NCI-H1417 (cell line): ENCODE measurements at places on chromosomes 2 and 18.

DNA sequence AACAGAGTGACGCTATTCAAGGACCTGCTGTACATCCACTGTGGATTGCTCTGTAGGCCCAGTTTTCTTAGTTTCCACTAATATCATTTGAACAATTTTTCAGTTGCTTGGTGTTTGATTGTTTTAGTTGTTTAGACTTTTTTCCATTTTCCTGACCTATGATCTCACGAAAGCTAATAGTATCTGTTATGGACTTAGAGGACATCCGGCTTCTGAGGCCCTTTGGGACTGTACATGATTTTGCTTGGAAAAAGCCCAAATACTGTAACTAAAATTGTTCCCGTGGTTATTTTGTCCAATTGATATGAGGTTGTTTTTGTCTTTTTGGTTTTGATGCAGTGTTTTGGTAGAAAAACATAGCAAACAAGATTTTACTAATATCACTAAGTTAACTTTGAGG, 174.6 kb downstream of the PLCL1 start:
- DNase-seq: no peak

DNA sequence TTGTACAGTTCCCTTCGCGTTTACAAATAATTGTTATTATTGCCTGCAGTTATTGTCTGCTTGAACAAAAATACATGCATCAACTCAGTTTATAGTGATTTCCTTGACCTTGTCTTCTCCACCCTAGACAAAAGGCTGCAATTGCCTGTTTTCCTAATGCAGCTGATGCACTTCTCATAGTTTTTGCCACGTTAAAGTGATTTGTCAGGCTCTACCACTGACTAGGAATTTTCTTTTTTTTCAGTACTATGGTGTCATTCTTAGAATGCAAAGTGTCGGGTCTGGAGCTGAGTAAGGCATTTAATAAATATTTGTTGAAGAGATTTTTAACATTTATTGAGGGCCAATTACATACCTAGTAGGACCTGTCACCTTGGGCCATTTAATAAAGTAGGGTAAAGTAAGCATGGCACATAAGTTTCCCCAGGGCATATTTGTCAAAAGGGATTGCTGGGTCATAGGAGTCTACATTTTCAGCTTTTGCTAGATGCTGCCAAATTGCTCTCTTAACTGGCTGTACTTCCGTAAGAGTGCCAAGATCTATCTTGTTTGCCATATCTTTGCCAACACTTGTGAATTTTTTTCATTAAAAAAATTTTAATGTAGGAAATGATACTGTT, 24.1 kb downstream of the ACSL3 start:
- no peak for DNase-seq

DNA sequence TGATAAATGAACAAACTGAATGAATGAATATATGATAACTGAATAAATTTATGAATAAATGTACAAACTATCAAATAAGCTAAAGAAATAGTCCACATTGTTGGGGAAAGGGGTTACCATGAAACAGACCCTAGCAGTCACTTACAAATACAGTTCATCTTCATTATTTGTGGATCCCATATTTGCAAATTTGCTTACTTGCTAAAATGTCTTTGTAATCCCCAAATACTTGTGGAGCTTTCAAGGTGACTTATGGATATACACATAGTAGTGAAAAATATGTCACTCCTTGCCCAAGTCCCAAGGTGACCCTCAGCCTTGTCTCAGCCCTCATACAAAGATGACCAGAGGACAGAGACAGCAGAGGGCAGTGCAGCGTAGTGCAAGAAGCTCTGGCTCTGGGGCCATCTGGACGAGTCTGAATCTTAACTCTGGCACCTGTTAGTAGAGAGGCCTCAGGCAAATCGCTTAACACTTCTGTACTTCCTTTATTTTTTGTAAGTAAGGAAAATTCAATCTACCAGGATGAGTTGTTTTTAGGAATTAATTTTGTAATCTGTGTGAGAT, 3.1 kb downstream of the PAIP2B start:
- peak; percentile 4 for DNase-seq

DNA sequence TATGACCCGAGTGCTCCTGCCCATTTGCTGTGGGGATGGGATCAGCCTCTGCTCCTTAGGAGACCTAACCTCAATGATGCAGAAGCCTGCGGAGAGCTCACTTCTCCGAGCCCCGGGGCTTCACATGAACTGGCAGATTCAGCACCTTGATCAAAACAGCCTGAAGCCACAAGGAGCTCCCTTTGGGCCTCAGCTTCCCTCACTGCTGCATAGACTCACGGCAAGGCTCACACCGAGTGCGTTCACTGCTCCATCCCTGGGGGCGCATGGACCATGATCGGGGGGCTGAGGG, 33.0 kb downstream of the CRACDL start:
- no peak for DNase-seq

DNA sequence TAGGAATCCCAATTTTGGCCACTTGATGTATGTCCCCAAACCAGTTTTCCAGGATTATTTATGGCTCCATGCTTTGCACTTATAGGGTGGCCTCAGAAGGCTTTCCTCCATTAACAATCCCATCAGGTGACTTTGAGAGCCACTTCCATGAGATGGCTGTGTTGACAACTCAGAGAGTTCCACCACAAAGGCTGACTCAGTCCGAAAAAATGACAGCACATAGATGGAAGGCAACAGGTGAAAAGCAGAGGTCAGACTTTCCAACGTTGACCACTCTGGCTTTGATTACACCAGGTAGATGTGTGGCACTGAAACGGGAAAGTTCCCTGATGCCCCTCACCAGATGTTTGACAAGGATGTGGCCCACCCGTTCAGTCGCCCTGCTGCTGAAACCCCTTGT, 431.4 kb upstream of the TNP1 start:
- no peak for DNase-seq

- DNase-seq: no peak
These were observed 92.2 kb upstream of the ITGB6 start for GRCh38 chr2:160292225-160292624.

DNA sequence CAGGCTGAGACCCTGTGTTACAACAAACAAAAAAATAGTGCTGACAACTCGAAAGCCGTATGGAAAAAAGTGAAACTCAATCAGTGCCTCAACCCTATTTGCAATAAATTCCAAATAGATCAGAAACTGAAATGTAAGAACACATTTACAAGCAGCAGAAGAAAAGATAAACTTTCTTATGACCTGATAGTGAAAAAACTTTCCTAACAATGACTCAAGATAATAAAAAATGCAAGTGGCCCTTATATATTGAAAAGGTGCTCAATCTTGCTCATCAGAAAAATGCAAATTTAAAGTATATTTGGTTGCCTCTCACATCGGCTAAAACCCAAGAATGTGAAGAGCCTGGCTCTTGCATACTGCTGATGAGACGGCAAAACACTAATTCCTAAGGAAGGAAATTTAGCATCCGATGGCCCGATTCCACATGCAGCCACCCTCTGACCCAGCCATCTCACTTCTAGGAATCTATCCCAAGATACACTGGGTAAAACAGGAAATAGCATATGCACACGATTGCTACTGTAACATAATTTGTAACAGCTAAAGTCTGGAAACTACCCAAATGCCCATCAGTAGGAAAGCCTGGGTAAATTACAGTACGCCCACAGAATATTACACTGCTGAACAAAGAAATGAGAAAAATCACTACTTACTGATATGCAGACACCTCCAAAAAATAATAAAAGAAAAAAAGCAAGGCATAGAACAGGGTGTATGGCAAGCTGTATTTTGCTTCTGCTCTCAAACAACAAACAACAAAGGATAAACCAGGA, 56.8 kb downstream of the HDLBP start:
- no peak for DNase-seq

DNA sequence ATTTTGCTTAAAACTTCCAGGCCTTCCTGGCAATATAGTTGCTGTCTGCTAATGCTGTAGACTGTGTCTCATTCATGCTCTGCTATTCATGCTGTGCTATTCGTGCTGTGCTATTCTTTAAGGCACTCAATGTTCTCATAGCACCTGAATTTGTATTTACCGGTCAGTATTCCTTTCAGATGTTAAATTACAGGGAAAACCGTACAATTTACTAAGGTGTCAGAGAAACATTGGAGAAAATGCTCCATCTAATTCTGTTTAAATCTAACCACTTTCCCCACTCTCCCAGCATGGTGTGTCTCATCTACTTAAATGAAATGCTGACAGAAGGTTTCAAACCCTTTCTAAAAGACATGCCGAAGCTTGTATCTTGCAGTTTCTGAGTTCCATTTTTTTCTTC, 25.0 kb downstream of the FAM171B start:
- no peak for DNase-seq

GRCh38 chr18:24964216-24964615, 387.8 kb downstream of the ZNF521 start:
- DNase-seq: no peak

DNA sequence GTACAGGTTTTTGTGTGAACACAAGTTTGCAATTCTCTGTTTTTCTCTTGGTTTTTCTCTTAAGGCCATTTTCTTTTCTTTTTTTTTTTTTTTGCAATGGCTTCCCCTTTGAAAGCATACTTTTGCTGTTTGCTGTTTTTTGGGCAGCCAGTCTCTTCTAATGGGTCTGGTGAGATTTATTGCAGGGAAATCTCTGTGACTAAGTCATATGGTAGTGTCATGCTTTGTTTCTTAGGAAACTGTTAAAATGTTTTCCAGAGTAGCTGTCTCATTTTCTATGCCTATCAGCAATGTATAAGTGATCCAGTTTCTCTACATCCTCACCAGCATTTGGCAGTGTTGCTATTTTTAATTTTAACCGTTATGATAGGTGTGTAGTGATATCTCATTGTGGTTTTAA, 27.9 kb upstream of the CDCA7 start:
- DNase-seq: no peak

- no peak for DNase-seq
These were observed 78.9 kb downstream of the ZBTB7C start for GRCh38 chr18:48330016-48330991.

DNA sequence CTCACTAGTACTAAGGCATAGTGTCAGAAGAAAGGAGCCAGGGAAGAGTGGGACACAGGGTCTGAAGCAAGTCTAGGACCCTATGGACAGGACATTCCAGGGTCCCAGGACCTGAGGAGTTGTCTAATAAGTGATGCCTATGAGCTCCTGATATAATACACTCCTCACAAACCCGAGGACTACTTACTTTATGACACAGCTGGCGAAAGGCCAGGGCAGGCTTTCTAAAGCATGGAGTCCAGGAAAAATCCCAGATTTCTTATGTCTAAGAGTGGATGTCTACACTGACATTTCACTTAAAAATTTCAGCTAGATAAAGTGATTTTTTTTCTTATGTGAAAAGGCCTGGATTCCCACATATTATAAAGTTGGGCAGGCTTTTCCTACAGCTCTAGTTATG, 502.2 kb upstream of the SETBP1 start:
- DNase-seq: no peak

DNA sequence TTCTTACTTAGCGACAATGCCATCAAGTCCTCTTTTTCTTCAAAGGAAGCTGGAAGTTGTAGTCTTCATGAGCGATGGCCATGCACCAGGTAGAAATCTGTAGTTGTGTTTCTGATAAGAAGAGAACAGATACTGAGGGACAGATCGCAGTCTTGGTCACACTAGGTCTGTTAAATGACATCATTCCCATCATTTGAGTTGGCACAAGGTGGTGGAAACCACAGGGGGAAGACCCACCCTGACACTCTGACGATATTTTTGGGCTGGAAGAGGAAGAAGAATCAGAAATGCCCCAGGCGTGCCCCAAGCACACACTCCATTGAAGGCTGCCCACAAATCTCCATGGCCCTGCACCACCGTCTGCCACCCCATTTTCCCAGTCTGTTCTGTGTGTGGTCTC, 89.0 kb upstream of the BOD1L2 start:
- no peak for DNase-seq

- DNase-seq: no peak
These were observed 6.9 kb upstream of the RND3 start for GRCh38 chr2:150494234-150494945.

DNA sequence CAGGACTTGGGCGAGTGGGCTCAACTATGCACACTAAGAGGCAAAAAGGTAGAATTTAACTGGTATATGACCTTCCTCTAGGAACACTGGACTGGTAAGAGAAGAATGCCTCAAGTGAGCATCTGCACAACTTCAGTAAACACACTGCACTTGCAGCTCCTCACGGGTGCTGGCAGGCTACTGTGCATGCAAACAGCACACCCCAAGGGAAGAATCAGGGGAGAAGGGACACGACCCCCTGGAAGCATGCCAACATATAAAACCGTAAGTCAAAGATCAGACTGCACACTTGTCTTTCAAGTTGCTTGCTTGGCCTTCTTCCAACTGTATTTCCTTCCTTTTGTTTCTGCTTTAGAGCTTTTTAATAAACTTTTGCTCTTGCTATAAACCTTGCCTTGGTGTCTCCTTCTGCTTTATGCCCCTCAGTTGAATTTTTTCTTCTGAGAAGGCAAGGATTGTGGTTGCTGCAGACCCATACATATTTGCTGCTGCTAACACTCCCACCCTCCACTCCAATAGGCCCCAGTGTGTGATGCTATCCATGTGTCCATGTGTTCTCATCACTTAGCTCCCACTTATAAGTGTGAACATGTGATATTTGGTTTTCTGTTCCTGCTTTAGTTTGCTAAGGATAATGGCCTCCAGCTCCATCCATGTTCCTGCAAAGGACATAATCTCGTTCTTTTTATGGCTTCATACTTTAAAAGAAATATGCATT, 263.7 kb upstream of the SPOPL start:
- peak; percentile 15 for DNase-seq

DNA sequence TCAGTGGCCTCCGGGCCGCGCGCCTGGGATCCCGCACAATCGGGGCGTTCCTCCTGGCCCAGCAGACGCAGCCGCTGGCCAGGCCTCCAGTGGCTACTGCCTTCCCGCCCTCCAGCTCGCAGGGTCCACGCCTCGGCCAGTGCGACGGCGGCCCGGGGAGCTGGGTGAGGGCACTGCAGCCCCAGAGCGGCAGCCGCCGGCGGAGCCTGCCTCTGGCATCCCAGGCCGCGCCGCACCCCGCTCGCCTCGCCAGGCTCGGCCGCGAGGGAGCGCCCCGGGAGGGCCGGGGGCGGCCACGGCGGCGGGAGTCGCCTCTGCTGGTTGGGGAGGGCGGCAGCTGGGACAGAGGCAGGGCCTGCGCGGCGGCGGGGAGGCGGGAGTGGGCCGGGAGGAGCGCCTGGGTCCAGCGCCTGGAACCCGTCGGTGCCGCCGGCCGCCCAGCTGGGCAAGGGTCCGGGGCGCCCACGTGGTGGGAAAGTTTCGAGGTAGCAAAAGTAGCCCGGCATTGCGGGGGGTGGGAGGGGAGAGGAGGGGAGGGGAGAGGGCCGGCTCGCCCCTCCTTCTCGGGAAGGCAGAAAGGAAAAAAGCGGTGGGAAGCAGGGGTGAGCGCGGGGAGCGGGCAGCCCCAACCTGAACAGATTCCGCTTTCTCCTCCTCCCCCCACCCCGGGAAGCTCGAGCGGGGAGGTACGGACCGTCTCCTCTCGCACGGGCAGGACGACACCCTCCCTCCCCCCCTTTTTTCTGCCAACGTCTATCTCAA, 1.5 kb upstream of the INHBB start:
- peak; percentile 85 for DNase-seq

GRCh38 chr18:10011751-10012150, 97.9 kb downstream of the VAPA start:
- DNase-seq: no peak

- DNase-seq: no peak
These were observed 100.9 kb downstream of the DPP10 start for GRCh38 chr2:114543236-114543766.
